SK-MEL-5 (cell line): ENCODE measurements at places on chromosomes 4 and X. TPM values are rescaled to one million over a fixed set of nuclear protein-coding genes. Genes with fewer than 3 reads are reported as not detected.
A peak's percentile ranks its signal among the peaks of the same experiment; 100 is the strongest.

- DNase-seq: peak; percentile 29
These were observed 957 bp downstream of the TIMM17B start for GRCh38 chrX:48896611-48897011.

DNA sequence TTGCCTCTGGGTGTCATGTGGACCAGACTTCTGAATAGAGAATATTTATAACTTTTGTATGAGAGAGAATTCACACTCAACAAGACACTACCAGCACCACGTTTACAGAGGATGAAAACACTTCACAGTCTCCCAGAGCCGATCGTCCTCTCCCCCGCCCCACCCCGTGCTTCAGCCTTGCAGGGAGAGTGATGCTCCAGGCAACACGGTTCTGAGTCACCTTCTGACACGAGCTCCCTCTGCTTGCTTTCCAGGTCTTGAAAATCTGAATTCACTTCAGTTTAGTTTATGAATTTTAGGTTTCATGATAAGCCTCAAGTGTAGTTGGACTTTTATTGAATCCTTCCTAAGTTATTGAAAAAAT is 59.8 kb downstream of the CPLX1 start:
- DNase-seq: peak; percentile 40

DNA sequence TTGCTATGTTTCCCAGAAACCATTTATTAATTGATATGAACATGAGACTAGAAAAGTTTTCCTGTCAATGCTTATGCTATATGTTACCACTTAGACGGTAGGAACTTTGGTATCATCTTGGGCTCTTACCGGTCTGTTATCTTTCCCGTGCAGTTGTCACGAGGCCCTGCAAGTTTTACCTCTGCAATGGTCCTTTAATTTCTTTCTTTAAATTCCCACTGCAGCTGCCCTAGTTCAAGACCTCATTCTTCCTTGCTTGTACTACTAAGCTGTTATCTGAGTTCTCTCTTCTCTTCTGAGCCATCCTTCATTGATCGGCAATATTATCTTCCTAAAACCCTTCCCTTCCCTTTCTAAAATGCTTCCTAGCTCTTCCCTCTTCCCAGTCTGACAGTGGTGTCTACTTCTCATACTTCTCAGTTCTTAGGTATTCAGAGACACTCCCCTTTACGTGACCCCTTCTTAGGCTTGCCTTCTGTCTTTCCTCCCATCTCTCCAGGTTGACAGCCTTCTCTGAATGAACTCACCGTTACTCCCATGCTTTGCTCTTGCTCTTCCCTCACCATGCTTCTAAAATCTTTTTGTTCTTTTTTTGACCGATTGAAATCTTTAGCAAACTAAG is 27.5 kb downstream of the MAGEA1 start:
- no peak for DNase-seq

- no peak for DNase-seq
These were observed 38.2 kb upstream of the EXOC1L start for GRCh38 chr4:55781341-55781740.

- no peak for DNase-seq
These were observed 157.7 kb upstream of the RASGEF1B start for GRCh38 chr4:81629366-81629765.

DNA sequence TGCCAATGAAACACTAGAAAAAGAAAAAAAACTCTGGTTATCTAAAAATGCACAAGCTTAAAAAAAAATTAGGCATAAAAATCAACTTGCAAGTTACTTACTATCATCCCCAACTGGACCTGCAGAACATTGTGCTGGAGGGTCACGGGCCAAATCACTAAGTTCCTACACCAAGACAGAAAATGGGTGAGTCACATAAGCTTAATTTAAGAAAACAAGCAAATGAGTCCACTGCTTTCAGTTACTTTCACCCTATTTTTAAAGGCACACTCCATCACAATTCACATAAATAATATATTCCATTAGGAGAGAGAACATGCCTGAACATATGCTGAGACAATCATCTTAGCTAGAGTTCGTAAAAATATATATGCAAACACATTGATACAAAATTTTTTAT is 17.7 kb downstream of the UBE2D3 start:
- DNase-seq: no peak

DNA sequence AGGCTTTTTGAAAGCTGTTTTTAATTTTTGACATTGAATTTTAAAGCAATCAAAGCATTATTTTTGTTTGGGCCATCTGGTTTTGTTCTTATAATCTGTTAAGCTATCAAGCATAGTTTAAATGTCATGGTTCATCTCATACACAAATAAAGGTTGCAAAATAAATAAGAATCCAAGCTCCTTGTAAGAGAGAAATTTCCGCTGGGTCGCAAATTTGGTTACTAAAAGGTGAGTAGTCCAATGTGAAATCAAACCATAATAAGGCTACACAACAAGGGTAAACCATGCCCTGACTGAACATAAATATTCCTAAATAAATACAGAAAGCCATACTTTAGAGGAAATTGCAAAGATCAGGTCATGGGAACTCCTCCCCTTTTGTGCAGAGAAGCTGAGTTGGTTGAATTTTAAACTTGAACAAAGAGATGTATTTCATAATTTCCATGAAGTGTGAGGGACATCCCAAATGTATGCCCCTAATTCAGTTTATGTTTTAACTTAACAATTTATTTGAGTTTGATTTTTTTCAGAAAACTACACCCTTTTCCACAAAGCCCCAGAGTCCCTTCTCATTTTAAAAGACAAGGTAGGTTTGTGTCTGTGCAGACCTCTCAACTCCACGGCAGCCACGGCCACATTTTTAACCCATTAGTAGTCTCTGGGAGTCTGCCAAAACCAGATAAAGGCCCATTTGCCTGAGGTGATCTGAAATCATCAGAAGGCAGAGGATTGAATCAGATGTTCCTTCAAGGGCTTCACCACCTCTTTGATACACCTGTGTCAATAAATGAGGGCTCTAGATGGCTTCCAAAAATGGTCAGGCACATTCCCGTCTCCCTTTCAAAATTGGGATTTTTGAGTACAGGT is 85.2 kb downstream of the PLAC1 start:
- no peak for DNase-seq

GRCh38 chrX:37347420-37347819 is 1.7 kb upstream of the PRRG1 start:
- peak; percentile 42 for DNase-seq

DNA sequence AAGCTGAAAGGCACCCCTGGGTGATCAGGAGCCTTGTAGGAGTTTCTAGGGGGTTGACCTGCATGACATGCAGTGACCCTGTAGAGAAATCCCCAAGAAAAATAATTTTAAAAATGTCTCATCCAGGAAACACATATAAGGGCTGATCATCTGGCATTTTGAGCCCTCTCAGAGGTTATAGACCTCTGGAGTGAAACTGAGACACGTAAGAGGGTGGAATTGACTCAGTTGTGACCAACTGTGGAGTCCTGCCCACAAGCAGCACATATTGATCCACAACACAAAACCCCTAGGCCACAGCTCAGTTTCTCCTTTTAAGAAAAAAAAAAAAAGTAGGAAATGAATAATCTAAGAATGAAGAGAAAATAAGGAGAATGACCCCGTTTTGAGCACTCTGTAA is 32.5 kb upstream of the MTMR8 start:
- no peak for DNase-seq

DNA sequence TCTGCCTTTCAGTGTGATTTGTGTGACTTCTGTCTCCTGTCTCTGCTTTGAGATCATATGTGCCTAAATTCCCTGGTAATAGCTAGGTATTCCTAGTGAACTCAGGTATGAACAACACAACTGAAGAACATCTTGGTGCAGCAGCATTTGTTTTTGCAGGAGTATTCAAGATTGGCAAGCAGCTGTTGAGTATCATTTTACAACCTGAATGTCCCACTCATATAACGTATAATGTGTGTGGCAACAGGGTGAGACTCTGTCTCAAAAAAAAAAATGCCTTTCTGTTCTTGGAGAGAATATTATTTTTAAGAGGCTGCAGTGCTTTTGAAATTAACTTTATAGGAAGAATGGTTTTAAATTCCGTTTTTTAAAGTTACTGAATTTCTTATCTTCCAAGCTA is 7.7 kb downstream of the LSM6 start:
- DNase-seq: no peak

GRCh38 chrX:71095981-71096759 is 519 bp downstream of the FOXO4 start:
- no peak for DNase-seq

DNA sequence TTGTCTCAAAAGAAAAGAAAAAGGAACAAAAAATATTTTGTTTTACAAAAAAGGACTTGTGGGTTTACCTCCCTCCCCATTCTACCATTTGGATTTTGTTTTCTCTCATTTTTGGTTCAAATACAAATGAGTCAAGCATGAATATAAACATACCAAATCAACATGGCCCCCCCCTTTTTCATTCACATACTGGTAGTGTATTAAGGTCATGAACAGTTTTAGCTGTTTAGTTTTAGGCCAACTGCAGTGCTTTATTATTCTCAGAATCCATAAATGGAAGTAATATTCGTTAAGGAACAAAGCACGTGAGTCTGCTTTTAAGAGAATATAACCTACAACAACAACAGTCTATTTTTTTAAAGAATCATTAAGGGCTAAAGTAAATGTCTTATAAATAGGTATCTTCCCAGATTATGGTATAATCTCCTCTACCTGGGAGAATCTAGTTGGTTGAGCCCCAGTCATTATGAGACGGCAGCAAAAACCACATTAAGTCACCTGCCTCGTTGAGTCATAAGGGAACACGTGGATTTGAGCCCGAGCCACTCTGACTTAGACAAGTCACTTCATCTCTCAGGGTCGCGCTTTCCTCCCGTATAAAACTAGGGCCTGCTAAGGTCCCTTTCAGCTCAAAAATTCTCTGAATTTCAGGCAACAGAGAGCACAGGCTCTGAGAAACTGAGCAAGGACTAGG is 26.7 kb downstream of the BCLAF3 start:
- no peak for DNase-seq

Gene EFHC2
- not detected in 2 replicates for total RNA-seq

DNA sequence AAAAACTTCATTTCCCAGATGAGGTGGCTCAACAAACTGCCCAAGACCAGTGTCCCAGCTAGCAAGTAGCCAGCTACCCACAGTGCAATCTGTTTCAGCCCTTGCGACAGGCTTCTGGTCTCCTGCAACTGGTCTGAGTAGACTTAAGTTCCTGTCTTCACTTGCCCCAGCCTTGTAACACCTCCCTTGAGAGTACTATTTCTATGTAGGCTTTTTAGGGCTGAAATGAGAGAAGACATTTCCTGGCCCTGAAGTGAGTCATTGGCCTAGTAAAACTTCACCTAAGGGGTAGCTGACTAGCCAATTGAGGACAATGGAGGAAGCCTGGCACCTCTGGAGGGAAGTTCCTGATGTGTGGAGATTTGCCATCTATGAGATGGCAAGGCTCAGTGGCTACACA is 80.1 kb upstream of the STIM2 start:
- DNase-seq: no peak

DNA sequence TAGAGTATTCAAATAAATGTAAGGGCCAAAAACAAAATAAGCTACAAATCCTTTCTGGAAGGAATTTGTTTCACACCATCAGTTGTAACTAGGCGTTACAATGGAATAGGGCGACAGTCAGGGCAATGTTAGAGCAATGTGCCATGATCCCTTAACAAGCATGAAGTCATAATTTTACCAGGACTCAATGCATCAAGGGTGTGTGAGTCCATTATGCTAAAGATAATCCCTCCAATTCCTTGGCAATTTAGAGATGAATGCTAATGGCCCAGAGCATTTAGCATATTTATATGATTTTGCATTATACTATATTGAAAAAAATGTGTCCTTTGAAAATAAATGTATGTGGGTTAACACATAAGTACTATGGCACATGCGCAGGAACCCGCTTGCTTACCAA is 73.1 kb downstream of the GRIA2 start:
- no peak for DNase-seq

Gene ADGRL3
- total RNA-seq: 0.08 and 1.0 TPM in 2 replicates

Gene F8A3
- total RNA-seq: 1.6 and 1.8 TPM in 2 replicates

DNA sequence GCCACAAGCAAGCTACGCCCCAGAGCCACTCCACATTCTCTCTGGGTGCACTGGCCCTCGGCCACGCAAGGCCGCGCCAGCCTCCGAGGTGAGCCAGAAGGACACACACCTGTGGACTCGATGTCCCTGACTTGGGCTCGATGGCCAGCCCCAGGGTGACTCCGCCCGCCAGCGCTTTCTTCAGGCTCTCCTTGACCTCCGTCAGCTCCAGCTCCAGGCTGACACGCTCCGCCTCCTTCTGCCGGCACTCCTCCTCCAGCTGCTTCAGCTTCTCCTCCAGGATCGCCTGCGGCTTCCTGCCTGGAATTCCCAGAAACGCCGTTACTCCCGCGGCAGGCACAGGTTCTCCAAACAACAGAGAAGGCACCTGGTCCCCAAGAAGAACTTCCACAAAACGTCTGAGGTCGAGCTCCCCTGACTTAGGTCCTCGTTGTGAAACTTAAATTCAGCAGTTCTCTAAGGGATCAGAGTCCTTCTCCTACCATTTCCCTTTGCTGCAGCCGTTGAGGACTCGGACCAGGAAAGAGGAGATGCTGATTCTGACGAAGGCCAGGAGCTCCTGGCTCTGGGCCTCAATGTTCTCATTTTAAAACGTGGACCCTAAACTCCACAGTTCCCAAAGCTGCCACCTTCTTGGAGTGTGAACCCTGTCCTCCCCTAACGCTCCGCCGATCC is 166.8 kb downstream of the AFAP1 start:
- no peak for DNase-seq

GRCh38 chr4:76562161-76562560 is 127.1 kb downstream of the SHROOM3 start:
- no peak for DNase-seq

Gene ASMT
- total RNA-seq: 0.90 and 2.0 TPM in 2 replicates

DNA sequence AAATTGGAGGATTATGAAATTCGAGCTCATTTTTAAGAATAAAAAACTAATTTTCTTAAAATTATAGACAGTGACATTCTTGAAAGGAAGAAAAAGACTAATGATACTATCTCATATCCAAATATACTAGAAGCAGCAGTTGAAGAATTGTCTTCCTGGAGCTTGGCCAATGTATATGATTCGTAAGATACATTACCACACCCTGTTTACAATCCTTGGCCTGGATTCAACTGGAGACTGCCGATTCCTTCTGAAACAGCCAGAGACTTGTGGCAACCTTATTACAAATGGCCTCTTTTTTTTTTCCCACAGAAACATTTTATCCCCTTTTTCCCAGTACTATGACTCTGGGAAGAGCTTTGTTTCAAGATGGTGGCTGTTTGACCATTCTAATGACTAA is 571.2 kb upstream of the FAT1 start:
- DNase-seq: no peak

Gene CNGA1
- total RNA-seq: 0.05 and 0.35 TPM in 2 replicates

- DNase-seq: no peak
These were observed 52.8 kb downstream of the ADGRG4 start for GRCh38 chrX:136353526-136354093.

- no peak for DNase-seq
These were observed 17.6 kb downstream of the SH3RF1 start for GRCh38 chr4:169253113-169253671.

Gene NHSL2
- total RNA-seq: 0.08 TPM in 1 of 2 replicates, not detected in the other

DNA sequence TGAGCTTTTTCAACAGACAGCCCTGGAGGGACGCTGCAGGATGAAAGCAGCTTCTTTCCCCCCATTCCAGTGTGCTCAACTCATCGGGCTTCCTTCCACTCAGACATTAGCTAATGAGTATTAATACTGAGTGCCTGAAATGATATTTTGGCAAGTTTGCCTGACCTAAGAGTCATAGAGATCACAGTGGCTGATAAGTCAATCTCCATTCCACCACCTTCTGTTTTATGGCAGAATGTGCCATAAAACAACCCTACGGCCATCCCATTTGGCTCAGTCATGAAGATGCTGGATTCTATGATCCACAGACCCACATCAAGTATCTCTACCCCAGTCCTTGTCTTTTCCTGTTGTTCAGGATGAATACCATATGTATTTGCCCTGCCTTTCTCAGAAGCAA is 48.3 kb upstream of the MAB21L2 start:
- DNase-seq: no peak

GRCh38 chrX:67044866-67045265 is 406.0 kb upstream of the EDA2R start:
- no peak for DNase-seq
